Activated T-helper 2 cell treated with anti-CD3 and anti-CD28 coated beads, Interferon-gamma antibody, Interleukin-2, Interleukin-4, amounts not matched to agents 10 μg/mL and 5 μg/mL and 100 μg/mL, durations not matched to agents 14 hours and 24 hours and 36 hours (primary cell): ENCODE measurements at places on chromosomes 7 and 10. TPM values are rescaled to one million over a fixed set of nuclear protein-coding genes. Genes with fewer than 3 reads are reported as not detected.

PNLIPRP2 gene
- not detected in 2 replicates for total RNA-seq

KIAA1549 gene
- total RNA-seq = 1.3 TPM in 2 replicates

PITX3 gene
- total RNA-seq = 0.30 and 0.46 TPM in 2 replicates

CALHM3 gene
- not detected in 2 replicates for total RNA-seq

TWIST1 gene
- total RNA-seq = 1.2 and 2.2 TPM in 2 replicates

SFTPA1 gene
- total RNA-seq = not detected in 2 replicates

SHH gene
- total RNA-seq = 0.07 and 0.14 TPM in 2 replicates
